Germinal center (tissue), 1 donor: ENCODE measurements at places on chromosomes 4 and X.

DNA sequence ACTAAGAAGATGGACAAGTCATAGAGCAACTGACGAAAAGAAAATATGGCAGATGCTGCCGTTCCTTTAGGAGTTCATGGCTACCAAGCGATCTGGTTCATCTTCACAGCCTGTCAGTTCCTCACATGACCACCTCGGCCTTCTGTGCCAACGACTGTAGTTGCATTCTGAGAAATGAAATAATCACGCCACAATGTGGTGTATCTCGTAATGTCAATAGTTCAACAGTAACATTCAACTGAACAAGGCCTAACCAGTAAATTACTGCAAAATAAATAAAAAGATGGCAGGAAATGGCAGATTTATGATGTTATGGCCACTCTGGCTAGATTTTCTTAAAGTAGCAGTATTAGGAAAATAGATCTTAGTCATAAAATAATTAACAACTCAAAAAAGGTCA, 4.4 kb downstream of the GPRIN3 start:
- no peak for DNase-seq

- peak; percentile 39 for DNase-seq
Measured at GRCh38 chrX:39859991-39860861, 237.5 kb downstream of the BCOR start.

DNA sequence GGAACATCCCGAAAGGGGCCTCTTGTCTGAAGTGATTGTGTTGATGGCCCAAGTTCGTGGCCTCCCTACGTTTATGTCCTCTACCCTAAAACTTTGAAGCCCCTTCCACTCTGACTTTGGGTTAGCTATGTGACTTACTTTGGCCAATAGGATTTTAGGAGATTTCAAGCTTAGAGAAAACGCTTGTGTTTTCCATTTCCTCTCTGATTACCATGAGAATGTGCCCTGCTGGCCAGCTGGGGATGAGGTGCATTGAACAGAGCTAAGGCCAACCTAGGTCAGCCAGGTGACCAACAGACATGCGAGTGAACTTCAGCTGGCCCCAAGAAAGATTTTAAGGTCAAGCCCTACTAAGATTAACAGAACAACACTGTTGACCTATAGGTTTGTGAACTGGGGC, 82.4 kb downstream of the SLC2A9 start:
- DNase-seq, result no peak

- no peak for DNase-seq
Measured at GRCh38 chr4:80070880-80071603, 2.0 kb downstream of the ANTXR2 start.

DNA sequence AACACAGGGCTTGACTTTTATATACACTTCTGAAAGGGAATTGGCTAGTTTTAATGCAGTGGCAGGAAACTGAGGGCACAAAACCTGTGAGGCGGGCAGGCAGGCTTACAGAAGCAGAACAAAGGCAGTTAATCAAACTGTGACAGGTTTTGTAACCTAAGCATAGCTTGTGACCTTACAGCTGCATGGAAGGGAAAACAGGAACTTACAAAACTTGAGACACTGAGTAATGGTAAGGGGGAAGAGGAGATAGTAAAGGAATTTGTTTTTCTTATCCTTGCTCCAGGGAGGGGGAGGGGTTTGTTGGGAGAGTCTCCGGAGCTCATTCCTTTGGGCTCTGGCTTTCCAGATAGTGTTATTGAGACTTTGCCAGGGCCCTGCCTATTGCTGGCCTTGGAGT, 55.6 kb downstream of the SLITRK4 start:
- DNase-seq, result no peak

GRCh38 chrX:155027509-155028066, 944 bp downstream of the FUNDC2 start:
- no peak for DNase-seq

GRCh38 chr4:48405924-48406323, 64.6 kb downstream of the SLAIN2 start:
- DNase-seq, result no peak

DNA sequence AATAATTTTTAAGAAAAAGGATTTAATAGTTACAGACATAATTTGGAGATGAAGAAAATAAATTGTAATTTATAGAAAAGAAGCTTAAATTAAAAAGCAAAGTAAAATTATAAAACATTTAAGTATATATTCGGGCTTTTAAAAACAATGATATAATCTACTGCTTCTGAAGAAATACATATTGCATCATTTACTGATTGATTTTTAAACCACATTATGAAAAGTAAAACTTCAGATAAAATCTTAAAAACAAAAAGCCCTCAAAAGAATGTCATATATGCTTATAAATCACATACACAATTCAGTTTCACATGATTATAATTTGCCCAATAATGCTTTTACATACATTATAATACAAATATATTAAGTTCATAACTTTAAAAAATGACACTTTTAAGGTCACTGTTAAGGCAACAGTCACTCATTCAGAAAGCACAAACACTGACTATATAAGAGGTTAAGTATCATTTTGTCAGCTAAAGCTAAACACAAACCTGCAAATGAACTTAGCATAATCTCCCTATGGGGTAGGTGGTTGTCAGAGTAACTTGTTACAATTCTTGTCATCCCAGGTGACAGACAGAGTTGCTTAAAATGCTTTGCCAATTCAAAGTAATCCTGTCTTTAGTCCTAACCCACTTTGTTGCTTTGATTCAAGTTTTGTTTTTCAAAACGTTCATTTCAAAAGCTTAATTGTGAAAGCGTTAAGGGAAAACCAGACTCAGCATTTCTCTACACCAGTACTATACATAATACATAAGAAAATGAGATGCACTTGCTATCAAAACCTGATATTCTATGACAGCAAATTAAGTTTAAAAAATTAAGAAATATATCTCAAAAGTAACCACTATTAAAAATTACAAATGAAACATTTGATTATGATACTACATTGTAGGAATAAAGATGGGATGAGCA, 90.6 kb upstream of the MAB21L2 start:
- DNase-seq, result no peak

DNA sequence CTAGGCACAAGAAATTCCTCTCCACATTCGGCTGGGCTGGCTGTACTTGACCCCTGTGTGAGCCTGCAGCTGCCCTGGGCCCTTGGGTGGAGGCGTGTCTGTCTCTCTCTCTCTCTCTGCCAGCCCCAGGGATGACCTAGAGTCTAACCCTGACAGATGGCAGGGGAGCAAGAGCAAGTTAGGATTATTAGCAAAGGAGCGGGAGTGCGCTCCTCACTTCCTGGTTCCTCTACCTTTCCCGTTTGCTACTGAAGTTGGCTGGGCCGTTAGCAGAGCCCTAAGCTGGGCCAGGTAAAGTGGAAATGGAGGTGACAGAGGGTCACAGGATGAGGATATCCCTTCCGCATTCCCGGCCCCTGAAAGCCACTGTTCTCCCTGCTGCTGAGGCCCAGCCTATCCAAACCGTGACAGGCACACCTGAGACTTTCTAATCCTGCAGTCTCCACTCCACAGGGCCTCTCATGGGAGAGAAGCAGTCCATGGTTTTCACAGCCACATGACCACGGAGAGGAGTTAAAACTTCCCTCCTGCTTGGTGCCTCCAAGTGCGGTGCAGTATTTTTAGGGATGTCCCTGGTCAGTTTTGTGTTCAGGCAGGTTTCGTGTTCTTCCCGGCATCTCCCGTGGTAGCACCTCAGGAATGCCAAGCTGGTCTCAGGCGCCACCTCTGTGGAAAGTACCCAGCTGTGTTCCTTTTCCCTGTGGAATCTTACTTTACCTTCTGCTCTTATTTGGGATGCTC, 79.3 kb downstream of the CLDN22 start:
- no peak for DNase-seq
